ENCODE measurements at places on chromosomes 13 and 19. TPM values are rescaled to one million over a fixed set of nuclear protein-coding genes. Genes with fewer than 3 reads are reported as not detected.

OR7D2 gene
- total RNA-seq: not detected

TNFSF11 gene
- total RNA-seq: 0.26 TPM

IGSF23 gene
- total RNA-seq: not detected

ZNF358 gene
- 19.0 TPM for total RNA-seq

IGFL2 gene
- not detected for total RNA-seq

CPB2 gene
- not detected for total RNA-seq

LILRA6 gene
- 0.95 TPM for total RNA-seq

LILRB2 gene
- 1.3 TPM for total RNA-seq

RPS15 gene
- total RNA-seq: 507 TPM

CYP2A7 gene
- total RNA-seq: not detected

SPACA4 gene
- total RNA-seq: not detected

APOC4 gene
- not detected for total RNA-seq

Data from urinary bladder (tissue), 4 donors.